ENCODE measurements at places on chromosomes 16 and 17.

- no peak for DNase-seq
Measured at GRCh38 chr17:37118366-37119137, 169.8 kb downstream of the AATF start.

DNA sequence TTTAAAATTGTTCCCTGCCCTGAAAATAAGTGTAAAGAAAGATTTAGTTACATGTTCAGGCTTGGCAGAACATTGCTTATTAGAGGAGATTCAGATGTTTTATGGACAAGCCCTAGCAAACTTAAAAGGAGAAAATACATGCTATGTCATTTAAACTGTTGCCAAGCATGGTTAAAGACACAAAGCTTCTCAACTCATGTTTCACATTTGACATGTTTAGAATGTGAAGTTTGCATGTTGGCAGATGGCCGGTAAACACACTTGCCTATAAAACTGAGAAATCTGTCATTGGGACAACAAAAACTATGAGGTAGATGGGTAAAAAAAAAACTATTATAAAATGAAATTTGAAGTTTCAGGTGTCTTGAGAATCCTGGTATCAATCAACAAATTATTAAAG lies 5.8 kb downstream of the KRTAP29-1 start:
- DNase-seq = no peak

GRCh38 chr17:75950421-75950820 lies 9.6 kb upstream of the FBF1 start:
- DNase-seq = no peak

DNA sequence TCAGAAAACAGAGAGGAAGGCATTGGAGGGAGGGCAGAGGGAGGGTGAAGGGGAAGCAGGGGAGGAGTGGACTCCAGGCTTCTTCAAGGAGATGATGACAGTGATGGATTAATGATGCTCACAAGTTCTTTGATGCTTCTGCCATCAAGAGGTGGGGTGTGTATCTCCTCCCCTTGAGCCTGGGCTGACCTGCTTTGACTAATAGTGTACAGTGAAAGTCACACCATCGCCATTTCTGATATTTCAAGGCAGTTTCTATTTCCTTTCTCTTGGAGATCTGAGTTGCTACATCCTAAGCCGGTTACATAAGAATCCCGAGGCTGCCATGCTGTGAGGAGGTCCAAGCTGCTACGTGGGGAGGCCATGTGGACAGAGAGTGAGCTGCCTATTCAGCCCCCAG lies 312.5 kb downstream of the MAF start:
- no peak for DNase-seq

- DNase-seq = no peak
Measured at GRCh38 chr17:82822281-82822680, 17.5 kb downstream of the ZNF750 start.

DNA sequence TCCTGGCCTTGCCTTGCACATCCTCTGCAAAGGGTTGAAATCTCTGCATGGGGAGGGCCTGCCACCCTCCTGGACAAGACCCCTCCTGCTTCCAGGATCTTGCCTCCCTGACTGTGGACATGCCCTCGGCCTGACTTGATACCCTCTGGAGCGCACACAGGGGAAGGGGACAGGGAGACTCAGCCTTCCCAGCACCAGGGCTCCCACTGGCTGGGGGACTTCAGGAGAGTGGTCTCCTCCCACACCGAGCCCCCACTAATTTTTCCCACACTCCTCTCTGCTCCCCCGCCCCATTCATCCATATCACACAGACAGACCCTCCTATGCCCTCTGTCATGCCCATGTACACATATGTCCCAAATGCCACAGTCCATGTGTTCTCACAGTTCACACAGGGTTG lies 14.3 kb downstream of the SGCA start:
- DNase-seq = no peak

GRCh38 chr16:27449434-27450195 lies 47.6 kb downstream of the IL21R start:
- DNase-seq = no peak

DNA sequence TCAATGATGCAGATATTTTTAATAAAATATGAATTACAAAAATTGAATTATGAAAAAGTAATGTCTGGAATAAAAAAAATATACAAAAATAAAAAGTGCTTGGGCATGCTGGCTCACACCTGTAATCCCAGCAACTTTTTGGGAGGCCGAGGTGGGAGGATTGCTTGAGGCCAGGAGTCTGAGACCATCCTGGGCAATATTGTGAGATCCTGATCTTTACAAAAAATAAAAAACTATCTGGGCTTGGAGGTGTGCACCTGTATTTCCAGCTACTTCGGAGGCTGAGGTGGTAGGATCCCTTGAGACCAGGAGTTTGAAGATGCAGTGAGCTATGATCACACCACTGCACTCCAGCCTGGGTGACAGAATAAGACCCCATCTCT lies 141.8 kb downstream of the NPIPB5 start:
- DNase-seq = no peak

- DNase-seq = no peak
Measured at GRCh38 chr17:72978593-72979218, 113.8 kb downstream of the SLC39A11 start.

Measured in NCI-H524 (cell line).